Progenitor cell of endocrine pancreas (in vitro differentiated cells): ENCODE measurements at places on chromosomes 4 and X.

DNA sequence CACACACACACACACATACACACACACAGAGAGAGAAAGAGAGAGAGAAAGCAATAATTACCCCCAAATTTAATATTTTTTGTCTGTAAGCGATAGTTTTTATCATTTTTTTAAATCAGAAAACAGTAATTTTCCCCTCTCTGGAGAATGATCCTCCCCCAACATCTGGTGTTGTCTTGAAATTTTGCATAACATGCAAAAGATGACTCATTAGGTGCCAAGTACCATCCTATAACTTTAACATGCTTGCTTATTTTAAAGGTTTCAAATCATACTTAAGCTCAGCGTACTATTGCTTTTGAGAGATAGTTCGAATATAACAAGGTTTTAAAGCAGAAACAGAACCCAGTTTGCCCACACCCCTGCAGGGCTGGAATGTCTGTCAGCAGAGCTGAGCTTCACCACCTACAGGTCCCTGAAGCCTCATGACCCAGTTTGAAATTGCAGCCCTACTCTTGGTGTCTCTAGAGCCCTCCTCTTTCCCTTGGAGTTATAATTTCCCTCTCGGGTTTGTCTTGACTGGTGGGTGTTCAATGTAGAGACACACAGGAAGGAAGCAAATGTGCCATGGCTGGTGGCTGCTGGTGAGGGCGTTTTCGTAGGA, 175.0 kb upstream of the HS3ST1 start:
- no peak for DNase-seq

DNA sequence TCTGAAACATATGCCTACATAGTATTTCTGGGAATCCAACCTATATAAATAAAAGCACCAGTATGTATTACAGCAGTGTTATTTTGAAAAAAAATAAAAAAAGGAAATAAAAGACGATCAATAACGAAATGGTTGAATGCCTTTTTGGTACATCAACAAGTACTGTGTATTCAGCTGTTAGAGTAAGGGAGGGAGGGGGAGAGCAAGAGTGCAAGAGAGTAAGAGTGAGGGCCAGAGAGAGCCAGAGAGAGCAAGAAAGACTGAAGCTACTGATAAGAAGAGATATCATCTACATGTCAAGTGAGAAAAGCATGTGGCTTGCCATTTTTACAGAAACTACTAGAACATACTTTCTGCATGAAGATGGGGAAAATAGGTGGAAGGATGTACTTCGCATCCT, 1.8 kb downstream of the SPIN4 start:
- DNase-seq = no peak

DNA sequence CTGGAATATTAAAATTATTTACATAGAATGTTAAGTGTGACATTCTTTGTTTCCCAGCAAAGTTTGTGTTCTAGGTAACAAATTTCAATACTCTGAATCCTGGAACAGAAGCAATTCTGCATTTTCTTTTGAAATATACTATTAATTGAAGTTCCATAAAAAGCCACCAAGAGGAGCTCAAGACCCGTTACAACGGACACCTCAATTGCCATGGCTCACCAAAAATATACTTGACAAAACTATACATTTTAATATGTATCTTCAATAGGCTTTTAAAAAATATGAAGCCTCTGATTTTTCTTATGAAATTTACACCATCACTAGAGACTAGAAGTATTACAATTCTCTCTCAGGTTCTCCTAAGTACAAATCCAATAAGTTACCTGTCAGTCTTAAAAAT, 111.4 kb downstream of the NYX start:
- DNase-seq = no peak

DNA sequence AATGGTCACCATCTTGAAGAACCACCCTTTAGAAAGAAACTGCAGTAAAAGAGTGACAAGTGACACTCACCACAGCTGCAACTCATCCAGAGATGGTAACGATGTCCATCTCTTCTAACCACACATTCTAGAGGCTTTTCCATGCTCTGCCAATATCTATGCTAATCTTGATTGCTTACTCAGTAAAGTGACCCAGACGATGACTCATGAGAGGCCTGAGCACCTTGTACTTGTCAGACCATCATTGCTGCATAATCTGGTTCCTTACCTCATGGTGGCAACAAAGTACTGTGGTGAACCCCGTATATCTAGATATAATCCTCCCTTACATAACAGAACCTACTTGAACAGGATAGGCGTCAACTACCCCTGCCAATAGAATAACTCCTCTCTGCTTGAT, 75.6 kb downstream of the CCNG2 start:
- DNase-seq = no peak

GRCh38 chr4:33911959-33912358, 2332.4 kb downstream of the ARAP2 start:
- DNase-seq = no peak

DNA sequence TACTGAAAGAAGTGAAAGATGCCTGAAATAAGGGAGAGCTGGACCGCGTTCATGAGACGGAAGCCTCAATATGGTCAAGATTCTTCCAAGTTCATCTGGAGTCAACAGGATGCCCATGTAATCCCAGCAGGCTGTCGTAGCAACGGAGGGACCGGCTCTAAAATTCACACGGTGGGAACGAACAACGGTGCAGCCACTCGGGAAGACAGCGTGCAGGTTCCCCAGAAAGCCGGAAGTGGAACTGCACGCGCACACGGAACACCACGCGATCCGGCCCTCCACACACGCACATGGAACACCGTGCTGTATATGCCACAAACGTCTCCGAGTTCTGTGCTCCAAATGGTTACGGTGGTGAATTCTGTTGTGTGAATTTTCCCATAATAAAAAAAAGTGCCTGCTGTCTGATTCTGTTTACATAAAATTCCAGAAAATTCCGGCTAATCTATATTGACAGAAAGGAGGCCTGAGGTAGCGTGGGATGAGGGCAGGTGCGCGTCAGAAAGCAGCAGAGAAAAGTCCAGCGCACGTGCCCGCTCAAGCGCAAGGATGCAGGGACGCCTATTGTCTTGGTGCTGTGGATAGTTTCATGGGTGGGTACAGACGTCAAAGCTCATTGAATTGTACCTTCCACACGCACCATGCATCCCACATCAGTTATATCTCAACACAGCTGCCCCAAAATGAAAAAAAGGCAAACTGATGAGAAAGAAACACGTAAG, 31.2 kb downstream of the PPP2R3B start:
- DNase-seq = no peak

- no peak for DNase-seq
Observed at GRCh38 chr4:40196724-40197281, at the start of gene RHOH. Gene RHOH, plus strand, starts transcription at chr4:40197031. Its CDS starts 46,356 bp downstream, at chr4:40243387.
